CD4-positive, alpha-beta memory T cell (primary cell): ENCODE measurements at places on chromosomes 12 and 14.

GRCh38 chr14:23579311-23579630 is 681 bp upstream of the JPH4 start:
- no peak for DNase-seq

DNA sequence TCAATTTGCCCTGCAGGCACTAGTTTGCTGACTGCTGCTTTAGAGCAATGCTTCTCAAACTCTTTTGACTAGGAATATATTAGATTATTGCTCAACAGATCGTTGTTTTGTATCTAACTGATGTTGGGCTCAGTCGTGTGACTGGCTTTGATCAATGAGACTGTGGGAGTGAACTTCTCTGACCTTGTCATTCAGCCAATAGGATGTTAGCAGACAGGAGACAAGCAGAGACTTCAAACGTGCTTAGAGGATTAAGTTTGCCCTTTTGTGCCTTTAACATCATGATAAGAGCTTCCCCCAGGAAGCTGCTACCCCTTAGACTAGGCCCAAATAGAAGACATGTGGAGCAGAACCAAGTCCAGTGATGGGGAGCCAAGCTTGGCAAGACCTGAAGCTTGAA is 76.7 kb upstream of the ELK3 start:
- DNase-seq = no peak

GRCh38 chr14:91229743-91230200 is 14.7 kb downstream of the GPR68 start:
- DNase-seq = peak; percentile 84

DNA sequence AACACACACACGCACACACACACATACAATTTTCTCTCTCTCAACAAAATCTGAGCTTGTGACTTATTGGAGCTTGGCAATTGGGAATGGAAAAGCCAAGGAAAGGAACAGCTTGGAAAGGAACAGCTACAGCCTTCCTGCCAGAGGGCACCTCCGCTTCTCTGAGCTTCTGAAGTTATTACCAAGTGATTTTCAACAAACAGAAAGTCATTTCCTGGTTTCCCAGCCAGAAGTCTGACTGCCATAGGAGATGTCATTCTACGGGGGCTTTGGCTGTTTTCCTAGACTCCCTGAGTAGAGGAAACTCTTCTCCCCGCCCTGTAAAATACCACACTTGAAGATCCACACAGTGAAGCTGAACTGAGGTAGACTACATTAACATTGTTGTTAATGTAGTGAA is 198.3 kb downstream of the CFAP54 start:
- no peak for DNase-seq

GRCh38 chr12:63911341-63911740 is 66.8 kb downstream of the SRGAP1 start:
- DNase-seq = no peak

- no peak for DNase-seq
These were observed 25.3 kb upstream of the TMEM106C start for GRCh38 chr12:47938093-47938492.

DNA sequence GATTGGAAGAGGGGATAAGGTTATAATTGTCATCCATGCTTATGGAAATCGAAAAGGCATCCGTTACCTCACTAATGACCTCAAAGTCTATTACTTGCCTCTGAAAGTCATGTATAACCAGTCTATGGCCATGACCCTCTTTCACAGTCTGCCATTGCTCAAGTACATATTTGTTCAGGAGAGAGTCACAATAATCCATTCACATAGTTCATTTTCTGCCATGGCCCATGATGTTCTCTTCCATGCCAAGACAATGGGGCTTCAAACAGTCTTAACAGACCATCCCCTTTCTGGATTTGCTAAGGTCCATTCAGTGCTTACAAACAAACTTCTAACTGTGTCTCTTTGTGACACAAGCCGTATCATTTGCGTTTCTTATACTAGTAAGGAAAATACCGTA is 5.4 kb downstream of the GAS2L3 start:
- DNase-seq = no peak

DNA sequence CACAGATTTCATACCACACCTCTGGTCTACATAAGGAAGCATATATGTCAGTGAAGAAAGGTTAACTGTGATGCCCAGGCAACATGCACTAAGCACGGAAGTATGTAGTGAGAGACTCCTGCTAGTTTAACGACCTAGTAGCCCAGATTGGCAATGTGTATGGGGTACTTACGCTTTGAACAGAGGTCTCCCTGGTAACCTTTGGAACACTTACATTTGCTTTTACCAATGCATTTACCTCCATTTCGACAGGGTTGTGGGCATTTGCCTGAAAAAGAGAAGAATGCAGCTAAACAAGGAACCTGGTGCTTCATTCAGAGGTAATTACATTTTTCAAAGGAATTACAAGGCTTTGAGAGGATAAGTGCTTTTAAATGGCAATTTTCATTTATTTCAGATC is 65.2 kb downstream of the WIF1 start:
- no peak for DNase-seq

DNA sequence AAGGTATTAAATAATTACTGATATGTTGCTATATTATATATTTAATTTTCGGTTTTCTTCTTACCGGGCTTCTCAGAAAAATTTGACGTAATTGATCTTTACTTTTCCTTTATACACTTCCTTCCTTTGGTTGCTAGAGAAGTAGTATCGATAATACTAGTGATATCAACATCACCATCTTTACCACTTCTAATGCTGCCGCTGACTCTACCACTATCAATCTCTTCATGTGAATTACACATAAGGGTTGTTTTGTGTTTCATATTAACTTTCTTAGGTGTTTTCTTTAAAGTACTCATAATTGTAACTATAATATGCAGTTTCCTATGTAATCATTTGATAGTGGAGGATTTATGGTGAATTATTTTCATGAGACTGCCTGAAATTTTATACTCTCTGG is 30.9 kb upstream of the KLRF1 start:
- DNase-seq = peak; percentile 48

- DNase-seq = peak; percentile 44
These were observed 853 bp downstream of the TTC9 start for GRCh38 chr14:70642303-70643235.

DNA sequence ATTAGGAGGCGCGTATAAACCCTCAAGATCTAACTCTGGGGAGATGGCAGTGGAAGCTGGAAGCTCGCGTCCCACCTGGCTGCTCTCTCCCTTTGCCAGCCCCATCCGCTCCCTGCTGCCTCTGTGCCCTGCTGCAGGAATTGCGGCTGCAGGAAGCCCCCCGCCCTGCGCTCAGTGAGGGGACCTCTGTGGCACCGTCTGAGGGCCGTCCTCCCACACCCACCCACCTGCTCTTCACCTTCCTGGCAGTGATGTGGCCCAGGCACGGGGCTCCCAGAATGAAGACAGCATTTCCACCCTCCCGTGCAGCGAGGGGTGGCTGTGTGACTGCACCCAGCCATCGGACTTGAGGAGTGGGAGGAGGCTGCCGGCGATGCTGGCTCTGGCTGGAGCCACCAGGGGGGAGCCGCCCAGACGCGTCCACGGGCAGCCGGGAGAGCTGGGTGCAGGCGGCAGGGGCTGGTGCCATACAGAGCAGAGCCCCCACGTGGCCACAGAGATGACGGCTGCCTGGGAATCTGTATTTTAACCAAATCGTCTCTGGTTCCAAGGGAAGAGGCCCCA is 28.3 kb upstream of the GALNT9 start:
- no peak for DNase-seq

GRCh38 chr14:77306416-77306815 is 14.3 kb downstream of the POMT2 start:
- DNase-seq = no peak

DNA sequence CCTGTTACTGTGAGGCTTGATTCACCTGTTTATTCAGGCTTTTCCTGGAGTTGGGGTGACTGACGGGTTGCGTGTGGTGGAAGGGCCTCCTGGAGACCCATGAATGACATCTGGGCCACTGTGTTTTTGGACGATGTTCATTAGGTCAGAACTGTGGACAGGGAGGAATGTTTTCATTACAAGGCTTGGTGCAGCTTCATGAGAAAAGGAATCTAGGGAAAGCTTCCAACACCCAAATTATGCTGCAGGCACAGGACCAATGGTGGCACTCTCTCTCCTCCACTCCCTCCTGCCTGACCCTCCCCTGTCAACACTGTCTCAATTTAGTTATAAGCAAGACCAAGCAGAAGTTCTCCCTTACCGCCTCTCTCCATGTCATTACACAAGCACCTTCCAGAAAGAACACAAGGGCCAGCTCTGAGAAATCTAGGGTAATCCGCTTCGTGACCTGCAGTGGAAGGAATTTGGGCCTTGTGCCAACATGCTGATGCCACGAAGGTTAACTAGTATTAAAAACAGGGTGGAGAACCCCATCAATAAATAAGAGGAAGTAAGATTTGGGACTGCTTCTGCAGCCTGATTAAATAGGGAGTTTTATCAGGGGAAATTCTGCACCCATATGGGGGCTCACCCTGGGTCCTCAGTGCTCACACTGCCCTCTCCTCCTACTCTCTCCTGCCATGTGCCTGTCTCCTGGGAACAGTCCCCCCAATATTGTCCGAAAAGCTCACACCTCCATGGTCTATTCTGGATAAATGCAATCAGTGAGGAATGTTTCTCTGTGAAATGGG is 200.3 kb downstream of the KTN1 start:
- DNase-seq = no peak

GRCh38 chr14:98931911-98932310 is 340.1 kb downstream of the BCL11B start:
- DNase-seq = peak; percentile 84

GRCh38 chr14:81555051-81555450 is 21.4 kb upstream of the SEL1L start:
- DNase-seq = no peak

DNA sequence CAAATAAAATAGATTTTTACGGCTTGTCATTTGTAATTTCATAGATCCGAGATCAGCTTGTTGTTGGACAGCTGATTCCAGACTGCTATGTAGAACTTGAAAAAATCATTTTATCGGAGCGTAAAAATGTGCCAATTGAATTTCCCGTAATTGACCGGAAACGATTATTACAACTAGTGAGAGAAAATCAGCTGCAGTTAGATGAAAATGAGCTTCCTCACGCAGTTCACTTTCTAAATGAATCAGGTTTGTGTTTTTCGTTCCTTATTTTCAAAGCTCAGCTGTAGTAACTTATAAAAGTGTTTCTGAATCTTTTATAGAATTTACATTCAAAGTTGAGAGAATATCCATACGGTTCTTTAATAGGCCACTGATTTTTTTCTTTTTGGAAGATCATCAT is 89.1 kb downstream of the LRRK2 start:
- no peak for DNase-seq

DNA sequence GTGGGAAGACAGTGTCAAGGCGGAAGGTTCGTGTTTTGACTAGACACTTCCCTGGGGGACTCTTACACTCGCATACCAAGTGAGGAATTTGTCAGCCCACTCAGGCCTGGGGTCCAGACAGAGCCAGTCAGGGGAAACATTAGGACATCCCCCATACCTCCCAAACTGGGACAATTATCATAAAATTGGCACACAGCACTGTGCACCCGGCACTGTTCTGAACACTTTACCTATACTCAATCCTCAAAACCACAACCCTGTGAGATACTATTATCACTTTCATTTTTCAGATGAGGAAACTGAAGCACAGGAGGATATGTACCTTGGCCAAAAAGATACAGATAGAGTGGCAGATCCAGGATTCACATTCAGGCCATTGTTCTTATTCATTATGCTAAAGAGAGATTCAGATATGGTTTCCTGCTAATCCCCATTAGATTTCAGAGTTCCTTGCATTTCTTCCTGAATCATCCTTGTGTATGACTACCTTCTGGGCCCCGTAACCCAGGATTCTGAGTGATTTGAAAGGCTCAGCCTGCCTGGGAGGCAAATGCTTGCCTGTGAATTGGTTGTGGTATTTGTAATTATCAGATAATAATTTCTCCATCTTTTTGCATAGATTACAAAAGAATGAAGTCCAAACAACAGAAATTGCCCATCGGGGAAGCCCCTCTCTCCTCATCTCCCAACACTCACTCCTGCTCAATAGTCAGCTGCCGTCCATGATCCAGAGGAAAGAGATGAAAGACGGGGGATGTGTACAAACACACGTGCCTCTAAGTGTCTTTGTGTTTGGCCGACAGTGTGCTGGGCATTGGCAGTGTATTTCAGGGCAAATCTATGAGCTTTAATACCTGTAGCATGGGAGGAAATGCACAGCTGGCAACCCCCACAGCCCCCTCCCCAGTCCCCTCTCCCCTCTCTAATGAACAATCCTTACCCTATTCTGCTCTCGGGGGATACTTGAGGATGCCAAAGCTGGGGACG is 4.6 kb downstream of the TAC3 start:
- peak; percentile 58 for DNase-seq

- DNase-seq = no peak
These were observed 23.4 kb downstream of the DNM1L start for GRCh38 chr12:32702473-32702872.
